NCI-H460 (cell line): ENCODE measurements at places on chromosomes 5 and 9.
A peak's percentile ranks its signal among the peaks of the same experiment; 100 is the strongest.

- peak; percentile 48 for DNase-seq
Measured at GRCh38 chr9:1005043-1005667, 28.7 kb downstream of the DMRT3 start.

DNA sequence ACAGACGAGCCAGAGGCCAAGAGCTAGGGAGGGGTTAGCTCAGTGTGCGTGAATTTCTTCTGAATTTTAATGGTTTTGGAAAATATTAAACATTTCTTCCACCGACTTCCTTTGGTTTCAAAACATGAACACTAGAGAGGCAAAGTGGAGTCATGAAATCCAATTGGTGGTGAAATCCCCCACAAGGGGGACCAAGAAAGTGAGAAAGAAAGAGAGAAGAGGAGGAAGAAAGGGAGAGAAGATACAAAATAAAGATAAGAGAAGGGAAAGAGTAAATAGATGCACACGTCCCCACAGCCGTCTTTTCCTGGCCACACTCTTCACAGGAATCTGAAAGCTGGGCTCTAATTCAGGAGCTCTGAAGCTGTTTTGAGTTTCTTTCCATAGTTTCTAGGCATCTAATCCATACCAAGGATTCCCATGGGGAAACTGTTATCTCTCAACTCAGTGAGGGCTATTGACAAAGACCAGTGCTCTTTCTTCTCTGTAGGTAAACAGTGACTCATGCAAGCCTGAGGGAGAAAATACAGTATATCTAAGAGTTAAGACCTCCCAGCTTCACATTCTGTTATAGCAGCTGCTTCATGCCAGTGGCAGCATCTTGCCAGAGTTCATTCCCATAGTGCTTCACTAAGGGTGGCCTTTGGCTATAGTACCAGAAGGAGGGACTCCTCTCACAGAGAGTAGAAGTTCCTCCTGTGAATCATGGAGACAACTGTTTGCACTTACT lies 115.8 kb upstream of the LIFR start:
- DNase-seq: peak; percentile 63

GRCh38 chr9:127796225-127796813 lies 6.4 kb upstream of the FPGS start:
- no peak for DNase-seq

GRCh38 chr5:39195198-39195826 lies 24.1 kb downstream of the FYB1 start:
- no peak for DNase-seq

GRCh38 chr9:75116306-75116705 lies 28.0 kb downstream of the OSTF1 start:
- DNase-seq: no peak

- no peak for DNase-seq
Measured at GRCh38 chr9:123087359-123087888, 54.0 kb downstream of the GPR21 start.

DNA sequence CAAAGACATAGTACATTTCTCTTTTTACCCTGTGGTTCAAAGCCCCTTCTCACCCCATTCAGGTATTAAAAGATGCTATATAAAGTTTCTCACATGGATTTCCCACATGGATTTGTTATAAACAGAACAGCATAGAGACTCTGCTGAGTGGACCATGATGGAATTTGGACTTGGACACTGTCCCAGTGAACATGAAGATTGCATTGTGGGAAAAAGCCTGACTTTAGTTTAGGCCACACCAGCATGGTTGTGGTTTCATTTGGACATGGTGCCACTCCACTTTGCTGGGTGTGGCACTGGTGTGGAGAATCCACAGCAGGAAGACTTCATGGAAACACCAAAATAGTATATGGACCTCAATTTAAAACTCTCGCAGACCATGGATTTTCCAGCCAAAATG lies 124.6 kb downstream of the ARHGAP26 start:
- no peak for DNase-seq

GRCh38 chr9:101636247-101636646 lies 41.5 kb upstream of the PPP3R2 start:
- DNase-seq: no peak
